HFFc6 (cell line): ENCODE measurements at places on chromosomes 16 and 17. TPM values are rescaled to one million over a fixed set of nuclear protein-coding genes. Genes with fewer than 3 reads are reported as not detected.

The KRTAP3-2 gene
- total RNA-seq: not detected in 3 replicates

DNA sequence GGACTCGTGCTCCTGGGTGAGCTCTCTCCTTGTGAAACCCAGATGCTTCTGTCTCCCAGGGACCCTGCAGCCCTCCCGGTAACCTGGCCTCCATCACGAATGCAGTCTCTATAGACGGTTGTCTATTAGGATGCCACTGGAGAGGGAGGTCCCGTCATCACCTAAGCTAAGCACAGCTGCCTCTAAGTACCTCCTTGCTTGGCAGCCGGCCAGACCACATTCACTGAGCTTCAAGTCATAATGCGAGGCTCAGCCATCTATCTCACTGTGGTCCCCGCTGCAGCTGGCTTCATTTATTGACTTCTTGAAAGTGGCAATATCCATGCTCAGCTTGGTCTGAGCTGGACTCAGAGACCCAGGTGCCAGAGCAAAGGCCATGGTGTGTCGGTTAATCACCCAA is 74.5 kb upstream of the HSBP1 start:
- no peak for DNase-seq

The CD300A gene
- not detected in 3 replicates for total RNA-seq

DNA sequence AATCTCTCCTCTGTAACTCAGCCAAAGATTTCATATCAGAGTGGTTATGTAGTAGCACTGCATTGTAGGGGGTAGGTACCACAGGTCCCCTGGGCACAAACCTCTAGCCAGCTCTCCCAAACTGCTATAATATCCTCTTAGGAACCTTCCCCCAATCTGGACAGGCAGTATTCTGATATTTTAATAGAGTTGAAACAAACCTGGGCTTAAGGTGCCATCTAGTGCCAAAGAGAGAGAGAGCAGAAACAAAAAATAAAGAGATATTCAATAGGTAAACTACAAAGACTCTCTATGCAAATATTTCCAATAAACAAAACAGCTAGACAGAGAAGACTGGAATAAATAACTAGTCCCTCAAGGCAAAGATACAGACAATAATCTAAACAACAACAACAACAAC is 1070.0 kb downstream of the CDH11 start:
- DNase-seq: peak; percentile 3

DNA sequence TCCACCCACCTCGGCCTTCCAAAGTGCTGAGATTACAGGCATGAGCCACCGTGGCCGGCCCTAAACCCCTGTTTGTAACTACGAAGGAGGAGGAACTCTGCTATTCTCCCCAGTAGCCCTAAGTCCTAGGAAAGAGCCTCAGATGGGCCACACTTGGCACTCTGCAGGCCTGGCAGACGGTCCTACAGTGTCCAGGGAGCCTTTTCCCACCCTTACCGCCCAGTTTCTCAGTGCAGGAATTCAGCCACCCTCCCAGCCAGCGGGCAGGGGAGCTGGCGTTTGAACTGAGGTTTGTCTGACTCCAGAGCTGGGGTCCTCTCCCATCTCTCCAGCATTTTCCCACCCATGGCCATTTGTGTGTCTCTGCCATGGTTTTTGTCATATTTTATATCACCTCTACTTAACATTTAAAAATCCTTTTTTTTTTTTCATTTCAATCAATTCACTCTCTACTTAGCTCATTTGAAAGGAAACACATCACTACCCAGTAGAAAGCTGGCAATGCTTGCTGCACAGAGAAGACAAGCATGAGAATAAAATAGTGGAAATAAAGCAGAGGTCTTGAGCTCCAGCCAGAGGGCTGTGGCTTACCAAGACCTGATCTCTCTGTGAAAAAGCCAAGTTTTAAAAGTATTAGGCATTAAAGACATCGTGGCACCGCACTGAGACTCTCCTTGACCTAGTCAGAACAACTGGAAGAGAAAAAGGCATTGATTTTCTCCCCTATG is 34.9 kb downstream of the BCO1 start:
- DNase-seq: no peak

- no peak for DNase-seq
Observed at GRCh38 chr17:49442041-49442440, 27.4 kb upstream of the PHB1 start.

DNA sequence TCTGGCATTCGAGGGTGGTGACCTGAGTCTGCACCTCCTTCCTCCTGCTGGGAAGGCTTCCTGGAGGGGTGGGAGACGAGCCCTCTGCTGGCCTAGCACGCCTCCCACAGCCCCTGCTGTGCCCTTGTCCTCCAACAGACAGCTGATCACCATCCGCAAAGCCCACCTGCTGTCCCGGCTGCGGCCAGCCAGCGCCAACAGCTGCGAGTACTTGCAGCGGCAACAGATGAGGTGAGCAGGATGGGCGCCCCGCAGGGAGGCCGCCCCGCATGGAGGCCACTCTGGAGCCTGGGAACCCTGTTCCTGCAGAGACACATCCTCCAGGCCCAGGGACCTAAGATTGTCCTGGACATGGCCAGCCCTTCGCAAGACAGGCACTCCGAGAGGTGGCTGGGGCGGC is 21.6 kb downstream of the UBALD1 start:
- DNase-seq: no peak

DNA sequence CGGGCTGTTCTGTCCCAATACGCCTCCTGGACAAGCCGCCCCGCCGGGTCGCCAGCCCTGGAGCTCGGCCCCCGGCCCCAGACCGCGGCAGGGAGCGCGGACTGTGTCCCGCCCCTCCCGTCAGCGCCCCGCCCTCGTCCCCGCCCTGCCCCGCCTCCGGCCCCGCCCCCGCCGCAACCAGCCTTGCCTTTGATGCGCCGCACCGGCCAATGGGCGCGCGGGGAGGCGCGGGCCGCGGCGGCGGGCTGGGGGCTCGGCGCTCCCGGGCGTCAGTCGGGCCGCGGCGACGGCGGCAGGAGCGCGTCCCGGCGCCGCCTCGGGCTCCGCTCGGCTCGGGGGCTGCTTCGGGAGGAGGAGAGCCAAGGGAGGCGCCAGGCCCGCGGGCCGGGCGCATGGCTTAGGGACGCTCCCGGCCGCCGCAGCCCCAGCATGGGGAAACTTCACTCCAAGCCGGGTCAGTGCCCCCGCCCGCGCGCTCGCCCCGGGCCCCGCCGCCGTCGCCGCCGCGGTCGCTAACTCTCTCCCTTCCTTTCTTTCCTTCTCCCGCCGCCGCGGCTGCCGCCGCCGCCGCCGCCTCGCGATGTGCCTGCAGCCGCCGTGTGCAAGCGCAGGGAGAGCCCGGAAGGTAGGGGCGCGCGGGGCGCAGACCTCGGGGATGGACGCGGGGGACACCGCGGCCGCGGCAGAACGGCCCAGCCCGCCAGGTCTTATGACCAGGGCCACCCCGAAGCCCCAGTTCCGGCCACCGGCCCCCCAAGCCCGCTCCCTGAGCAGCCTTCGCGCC is at the start of gene NKD1:
NKD1 (plus strand) TSS at position 272 of the 784 bp plus-strand sequence; CDS start at position 430, 158 bp downstream.
- no peak for DNase-seq

- peak; percentile 67 for DNase-seq
Observed at GRCh38 chr17:80263253-80264204, 2.9 kb downstream of the RNF213 start.

GRCh38 chr16:17131351-17131750 is 339.4 kb downstream of the XYLT1 start:
- no peak for DNase-seq

GRCh38 chr16:82007189-82007588 is 4.1 kb downstream of the SDR42E1 start:
- DNase-seq: no peak

- DNase-seq: peak; percentile 37
Observed at GRCh38 chr17:50956750-50957523, 90.8 kb upstream of the TOB1 start.

DNA sequence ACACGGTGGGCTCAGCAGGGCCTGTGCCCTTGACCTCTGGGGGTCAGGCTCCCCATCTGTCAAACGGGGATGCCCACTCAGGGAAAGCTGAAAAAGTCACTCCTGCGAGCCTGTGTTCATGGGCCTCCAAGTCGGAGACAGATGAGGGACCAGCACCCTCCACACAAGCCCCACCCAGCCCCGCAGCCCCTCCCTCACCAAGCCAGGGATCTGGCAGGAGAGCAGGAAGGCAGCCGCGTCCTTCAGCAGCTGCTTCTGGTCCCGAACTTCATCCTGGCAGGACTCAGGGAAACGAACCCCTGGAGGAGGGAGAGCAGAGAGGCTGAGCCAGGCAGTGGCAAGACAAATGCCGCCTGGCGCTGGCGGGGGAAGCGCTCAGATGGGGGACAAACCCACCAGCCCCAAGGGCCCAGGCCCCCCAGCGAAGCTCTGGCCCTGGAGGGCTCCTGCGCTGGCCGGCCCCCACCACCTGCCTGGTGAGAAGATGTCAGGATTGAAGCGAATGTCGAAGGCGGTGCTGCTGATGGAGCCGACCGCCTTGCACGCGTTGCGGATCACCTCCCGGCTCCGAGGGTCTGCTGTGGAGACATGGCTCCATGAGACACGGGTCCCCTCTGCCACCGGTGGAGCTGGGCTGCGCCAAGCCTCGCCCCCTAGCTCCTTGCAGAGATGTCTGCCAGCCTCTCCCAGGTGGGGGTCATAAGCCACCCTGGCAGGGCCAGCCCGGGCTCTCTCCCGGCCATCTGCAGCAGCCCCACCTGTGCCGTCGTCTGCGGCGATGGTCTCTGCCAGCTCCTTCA is 15.4 kb downstream of the CLUH start:
- DNase-seq: no peak

- DNase-seq: no peak
Observed at GRCh38 chr16:84302111-84302954, 7.7 kb downstream of the WFDC1 start.

The MIEN1 gene
- total RNA-seq: 57.5 to 65.6 TPM (median 64.8 TPM) in 3 replicates
